Small intestine (tissue), 16 donors: ENCODE measurements at places on chromosomes 7 and 10. TPM values are rescaled to one million over a fixed set of nuclear protein-coding genes. Genes with fewer than 3 reads are reported as not detected.

The BZW2 gene
- polyA plus RNA-seq: 60.6 TPM

The THSD7A gene
- not detected for polyA plus RNA-seq

DNA sequence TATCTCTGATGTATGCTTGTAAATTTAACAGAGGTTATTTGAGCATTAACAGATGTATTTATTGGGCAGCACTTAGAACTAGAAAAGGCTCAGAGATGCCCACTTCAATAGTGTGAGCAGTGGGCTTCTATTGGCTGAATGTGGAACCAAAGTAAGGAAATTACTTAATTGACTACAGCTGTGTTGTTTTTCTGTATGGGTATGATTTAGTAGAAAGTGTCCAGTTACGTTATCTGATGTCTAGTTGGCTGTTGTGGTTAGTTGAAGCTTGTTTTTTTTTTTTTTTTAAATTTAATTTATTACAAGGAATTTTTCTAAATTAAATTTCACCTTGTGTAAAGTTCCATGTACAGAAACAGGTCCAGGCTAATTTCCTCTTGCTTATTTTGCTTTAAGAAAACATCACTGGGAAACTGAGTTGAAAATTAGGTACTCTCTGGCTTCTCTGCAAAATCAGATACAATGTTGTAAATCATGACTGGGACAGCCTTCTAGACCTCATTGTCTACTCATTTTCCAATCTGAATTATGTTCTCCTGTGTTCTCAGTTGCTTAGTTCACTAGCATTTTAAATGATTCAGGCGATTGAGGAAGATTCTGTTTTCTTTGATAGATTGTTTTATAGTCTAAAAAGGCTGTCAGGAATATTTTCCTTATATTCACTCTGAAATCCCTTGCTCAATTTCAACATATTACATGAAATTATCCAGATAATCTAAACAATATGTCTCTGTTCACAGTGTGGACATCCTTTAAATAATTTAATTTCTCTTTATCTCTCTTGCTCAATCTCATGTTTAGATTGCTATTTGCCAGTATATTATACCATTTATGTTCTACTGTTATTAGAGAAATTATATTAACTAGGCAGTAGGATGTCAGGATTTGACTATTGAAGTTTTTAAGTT lies 53.0 kb downstream of the PHF14 start:
- no peak for DNase-seq

- DNase-seq: no peak
Measured at GRCh38 chr7:19709249-19709578, 377 bp upstream of the POLR1F start.

DNA sequence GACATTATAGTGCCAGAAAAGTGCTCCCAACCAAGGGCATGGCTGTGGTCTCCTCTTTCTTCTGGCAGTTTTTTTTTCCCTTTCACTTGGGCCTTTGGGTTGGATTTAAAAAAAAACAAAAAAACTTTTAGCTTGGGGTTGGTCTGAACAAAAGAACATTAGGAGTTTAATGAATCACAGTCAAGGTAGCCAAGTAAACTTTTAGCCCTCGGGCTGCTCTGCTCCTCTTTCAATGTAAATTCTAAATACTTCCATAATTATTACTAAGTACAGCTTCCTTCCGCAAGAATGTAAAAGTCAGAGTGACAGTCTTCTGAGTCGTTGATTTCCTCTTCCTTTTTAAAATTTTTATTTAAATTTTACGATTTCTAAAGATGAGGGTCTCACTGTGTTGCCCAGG lies 79.2 kb downstream of the NRF1 start:
- DNase-seq: no peak

- no peak for DNase-seq
Measured at GRCh38 chr10:14235566-14236195, 95.0 kb downstream of the FRMD4A start.

DNA sequence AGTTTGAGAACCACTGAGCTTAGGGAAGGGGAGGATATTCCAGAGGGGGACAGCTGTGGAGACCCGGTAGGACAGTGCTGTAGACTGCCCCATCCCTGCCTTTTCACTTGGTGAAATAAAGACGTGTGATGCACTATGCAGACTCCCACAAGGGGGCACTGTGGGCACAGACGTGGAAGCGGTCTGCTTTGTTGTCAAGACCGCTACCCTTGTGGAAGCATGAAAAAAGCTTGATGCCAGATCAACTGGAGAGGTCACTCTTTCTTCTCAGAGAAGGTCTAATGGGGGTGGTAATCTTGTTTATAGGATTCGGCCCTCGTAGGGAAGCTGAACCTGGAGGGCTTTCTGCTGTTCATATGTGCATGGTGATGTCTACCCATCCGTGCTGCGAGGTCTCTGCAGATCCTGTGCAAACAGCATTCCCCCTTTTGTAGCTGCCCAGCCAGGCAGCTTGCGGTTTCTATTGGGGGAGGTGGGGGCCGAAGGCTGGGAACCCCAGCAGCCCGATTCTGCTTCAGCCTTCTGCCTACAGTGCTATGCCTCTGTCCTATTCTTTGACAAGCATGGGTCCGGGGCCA lies 13.7 kb downstream of the RPS24 start:
- DNase-seq: peak; percentile 76

DNA sequence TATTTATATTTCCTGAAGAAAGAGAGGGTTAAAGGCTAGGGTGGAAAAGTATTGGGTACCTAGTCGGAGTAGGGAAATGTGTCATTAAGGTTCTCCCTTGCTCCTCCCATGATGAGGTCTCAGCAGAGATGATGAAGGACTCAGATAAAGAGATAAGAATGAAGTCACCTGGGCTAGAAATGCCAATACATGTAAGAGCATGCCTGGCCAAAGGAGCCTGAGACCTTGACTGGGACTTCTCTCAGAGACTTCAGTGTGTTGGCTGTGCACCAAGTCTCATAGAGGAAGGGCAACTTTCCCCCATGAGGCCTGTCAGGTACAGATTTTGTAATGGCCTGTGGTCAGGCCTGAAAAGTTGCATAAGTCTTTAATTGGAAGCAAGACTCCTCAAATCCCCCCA lies 361.0 kb upstream of the CDC14C start:
- no peak for DNase-seq

DNA sequence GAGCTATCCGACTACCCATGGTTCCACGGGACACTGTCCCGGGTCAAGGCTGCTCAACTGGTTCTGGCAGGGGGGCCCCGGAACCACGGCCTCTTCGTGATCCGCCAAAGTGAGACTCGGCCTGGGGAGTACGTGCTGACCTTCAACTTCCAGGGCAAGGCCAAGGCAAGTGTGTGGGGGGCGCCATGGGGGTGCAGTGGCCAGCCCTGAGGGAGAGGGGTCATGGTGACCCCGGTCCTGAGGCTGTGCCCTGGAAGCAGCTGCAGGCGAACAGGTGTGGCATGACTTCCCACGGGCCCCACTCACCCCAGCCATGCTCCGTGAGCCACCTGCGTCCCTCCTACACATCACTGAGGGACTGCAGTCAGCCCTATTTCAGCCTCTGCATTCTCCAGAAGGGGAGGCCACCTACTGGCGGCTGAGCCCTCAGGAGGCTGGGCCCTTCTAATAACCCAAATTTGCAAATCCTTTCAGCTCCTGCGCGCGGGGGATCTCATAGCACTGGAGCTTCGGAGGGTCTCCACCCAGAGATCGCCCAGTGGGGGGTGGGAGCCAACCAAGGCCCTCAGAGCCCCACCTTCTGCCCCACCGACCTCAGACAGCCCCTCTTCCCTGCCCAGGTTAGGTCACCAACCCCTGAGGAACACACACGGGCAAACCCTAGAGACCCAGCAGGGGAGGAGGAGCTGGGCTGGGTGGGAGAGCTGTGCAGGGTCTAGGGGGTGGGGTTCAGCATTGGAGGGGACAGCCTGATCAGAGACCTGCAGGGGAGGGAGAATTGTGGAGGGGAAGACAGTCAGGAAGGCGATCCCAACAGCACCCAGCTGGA lies 30.8 kb downstream of the SH2B2 start:
- no peak for DNase-seq

- DNase-seq: no peak
Measured at GRCh38 chr10:99647601-99648151, 11.6 kb upstream of the ENTPD7 start.
